ENCODE measurements at places on chromosomes 13 and 19. TPM values are rescaled to one million over a fixed set of nuclear protein-coding genes. Genes with fewer than 3 reads are reported as not detected.

DNA sequence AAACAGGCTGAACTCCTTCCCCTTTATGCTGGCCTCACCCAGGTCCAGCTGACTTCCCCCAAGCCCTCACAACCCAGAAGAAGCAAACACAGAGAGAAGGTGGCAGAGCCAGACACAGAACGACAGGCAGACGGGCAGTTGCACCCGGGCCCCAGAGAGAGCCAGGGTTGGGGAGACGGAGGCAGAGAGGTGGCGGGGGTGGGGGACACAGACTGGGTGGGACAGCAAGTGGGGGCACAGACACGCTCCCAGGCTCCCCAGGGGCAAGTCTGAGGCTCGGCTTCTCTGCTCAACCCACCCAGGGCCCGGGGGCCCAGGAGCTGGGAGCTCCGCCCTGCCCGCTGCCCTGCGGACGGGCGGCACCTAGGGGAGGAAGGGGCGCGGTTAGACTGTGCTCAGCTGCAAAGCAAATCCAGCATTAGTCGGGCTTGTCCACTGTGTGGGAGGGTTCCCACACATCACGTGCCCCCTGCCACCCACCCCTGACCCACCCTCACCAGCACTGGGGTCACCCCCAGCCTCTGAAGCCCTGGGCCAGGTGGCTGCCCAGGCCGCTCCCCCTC lies 31.3 kb upstream of the ASF1B start:
- DNase-seq = no peak

DNA sequence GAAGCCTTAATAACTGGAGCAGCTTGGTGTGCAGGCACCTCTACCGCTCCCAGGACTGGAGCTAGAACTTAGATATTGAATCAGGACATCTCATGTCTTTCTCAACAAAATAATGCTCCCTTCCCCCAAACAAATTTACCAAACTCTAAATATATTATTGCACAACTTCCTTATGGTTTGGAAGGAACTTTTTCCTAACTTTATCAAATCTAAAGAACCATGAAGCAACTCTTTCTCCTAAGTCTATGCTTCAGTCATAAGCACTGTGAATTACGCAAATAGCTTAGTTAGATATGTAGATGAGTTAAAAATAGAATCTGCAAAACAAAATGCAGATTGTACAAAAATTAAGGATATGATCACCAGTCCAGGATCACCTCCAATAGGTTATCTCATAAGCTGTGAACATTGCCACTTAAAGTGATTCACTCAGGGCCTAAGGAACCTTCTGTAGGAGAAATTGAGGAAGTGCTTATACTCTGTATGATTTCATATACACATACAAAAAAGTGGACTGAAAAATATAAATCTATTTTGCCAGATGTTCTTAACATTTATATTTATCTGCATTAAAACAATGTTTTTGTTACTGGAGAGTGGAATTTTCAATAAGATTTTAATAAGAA lies 20.4 kb upstream of the MAB21L1 start:
- no peak for DNase-seq

GRCh38 chr13:24891476-24892108 lies 127.6 kb downstream of the RNF17 start:
- no peak for DNase-seq

Gene NTF4
- total RNA-seq = 1.9 TPM

Gene ZNF383
- total RNA-seq = 11.7 TPM

Data from skin of body (tissue), 3 donors.